ENCODE measurements at places on chromosomes 5 and 9.

DNA sequence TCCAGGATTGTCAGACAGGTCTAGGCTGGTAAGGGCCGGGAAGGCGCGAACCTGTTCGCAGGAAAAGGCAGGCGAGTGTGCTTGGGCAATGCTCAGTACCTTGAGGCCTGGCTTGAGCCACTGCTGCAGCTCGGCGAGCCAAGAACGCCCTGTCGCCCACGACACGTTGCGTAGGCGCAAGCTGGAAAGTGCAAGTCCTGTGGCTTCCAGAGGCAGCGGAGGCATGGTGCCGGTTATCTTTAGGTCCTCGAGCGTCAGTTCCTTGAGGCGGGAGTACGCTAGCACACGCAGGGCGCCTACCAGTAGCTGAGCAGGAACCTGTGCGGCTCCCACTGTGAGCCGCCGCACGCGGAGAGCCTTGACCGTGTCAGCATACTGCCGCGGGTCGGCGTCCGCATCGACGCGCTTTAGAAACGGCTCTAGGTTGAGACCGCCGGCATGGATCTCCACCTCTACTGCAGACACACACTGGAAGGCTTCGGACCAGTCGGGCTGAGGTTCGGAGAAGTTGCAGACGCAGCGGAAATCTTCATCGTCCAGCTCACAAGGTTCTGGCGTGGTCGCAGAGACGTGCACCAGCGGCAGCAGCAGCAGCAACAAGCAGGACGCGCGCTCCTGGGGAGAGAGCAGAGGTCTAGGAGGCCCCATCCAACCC lies 482 bp downstream of the CD14 start:
- peak; percentile 85 for DNase-seq

DNA sequence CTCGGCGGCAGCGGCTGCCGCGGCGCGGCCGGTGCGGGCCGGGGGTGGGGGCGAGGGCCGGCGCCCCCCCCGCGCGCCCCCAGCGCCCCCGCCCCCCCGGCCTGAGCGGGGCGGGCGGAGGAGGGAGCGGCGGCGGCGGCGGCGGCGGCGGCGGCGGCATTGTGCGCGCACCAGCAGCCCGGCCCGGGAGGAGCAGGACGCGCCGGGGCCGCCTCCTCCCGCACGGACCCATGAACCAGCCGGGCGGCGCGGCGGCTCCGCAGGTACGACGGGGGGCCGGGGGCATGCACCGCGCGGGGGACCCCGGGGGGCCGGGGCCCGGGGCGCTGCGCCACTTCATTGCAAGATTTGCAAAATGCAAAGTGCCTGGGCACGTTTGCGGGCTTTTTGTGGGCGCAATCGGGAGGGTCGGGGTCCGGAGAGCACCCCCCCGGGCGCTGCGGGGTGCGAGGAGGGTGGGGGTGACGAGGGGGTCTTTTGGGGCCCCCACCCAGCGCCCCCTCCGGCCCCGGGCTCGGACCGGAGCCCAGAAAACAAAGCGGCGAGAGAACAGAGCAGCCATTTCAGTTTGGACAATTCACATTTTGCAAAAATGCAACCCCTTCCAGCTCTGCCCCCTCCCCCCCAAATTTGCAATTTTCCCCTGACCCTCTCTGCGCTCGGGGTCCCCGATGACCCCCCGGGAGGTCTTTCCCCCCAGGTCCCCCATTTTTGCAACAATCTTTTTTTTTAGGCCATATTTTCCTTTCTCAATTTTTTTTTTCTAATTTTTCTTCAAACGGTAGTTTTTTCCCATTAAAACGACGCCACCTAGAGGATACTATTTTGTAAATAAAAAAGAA lies at the start of gene ZNF618:
Gene ZNF618 (plus strand): TSS at position 159 of the 842 bp plus-strand sequence. CDS start 72 bp downstream, at position 231.
- peak; percentile 48 for DNase-seq

GRCh38 chr5:59326596-59326995 lies 566.9 kb downstream of the PDE4D start:
- no peak for DNase-seq

- no peak for DNase-seq
These were observed 9.7 kb upstream of the ANKDD1B start for GRCh38 chr5:75601567-75601966.

GRCh38 chr9:36118706-36119105 lies 17.8 kb upstream of the GLIPR2 start:
- DNase-seq = no peak

- no peak for DNase-seq
These were observed 268.4 kb downstream of the FAM170A start for GRCh38 chr5:119897537-119898370.

DNA sequence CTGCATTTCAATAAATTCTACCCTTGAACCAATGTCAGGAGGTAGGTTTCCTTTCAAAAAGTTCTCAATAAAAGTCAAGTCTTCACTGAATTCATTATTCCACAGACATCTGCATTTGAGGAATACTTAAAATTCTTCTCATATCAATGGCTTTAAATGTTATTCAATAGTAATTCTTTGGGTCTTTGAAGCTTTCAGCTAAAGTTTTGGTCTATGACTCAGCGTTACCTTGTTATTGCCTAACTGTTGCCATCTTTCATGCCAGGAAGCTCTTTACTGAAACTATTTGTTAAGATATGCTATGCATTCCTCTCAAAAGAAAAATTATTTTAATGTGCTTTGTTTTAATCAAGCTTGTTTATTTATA lies 170.5 kb downstream of the NNT start:
- no peak for DNase-seq

DNA sequence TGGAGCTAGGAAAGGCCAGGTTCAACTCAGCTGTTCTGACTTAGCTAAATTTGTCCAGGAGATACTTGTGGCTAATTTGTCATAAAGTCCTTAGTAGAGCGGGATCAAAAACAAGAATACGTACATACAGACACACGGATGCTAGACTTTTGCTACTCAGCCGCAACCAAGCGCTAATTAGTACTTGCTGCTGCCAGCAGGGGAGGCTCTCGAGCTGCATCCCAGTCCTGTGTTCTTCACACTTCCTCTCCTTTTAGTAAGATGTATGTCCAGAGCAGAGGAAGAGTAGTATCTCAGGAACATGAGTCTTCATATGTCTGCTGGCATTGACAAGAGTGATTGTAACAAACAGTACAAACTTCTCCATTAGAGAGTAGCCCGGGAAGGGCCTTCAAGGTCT lies 58.3 kb downstream of the CYFIP2 start:
- no peak for DNase-seq

DNA sequence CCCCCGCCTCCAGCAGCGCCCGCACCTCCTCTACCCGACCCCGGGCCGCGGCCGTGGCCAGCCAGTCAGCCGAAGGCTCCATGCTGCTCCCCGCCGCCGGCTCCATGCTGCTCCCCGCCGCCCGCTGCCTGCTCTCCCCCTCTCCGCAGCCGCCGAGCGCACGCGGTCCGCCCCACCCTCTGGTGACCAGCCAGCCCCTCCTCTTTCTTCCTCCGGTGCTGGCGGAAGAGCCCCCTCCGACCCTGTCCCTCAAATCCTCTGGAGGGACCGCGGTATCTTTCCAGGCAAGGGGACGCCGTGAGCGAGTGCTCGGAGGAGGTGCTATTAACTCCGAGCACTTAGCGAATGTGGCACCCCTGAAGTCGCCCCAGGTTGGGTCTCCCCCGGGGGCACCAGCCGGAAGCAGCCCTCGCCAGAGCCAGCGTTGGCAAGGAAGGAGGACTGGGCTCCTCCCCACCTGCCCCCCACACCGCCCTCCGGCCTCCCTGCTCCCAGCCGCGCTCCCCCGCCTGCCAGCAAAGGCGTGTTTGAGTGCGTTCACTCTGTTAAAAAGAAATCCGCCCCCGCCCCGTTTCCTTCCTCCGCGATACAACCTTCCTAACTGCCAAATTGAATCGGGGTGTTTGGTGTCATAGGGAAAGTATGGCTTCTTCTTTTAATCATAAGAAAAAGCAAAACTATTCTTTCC lies 19.3 kb downstream of the CDKN2A start:
- peak; percentile 61 for DNase-seq

DNA sequence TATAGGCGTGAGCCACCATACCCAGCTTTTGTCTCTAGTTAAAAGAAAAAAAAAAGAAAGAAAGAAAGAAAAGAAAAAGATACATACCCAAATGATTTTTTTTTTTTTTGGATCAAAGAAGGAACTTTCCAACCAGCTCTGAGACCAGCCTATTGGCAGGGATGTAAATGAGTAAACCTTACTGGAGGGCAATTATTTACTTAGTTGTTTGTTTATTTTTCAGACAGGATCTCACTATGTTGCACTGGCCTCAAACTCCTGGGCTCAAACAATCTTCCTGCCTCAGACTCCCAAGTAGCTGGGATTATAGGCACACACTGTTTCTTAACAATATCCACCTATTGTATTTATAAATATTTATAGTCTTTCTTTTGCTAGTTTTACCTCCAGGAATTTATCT lies 10.9 kb upstream of the SPOUT1 start:
- no peak for DNase-seq

DNA sequence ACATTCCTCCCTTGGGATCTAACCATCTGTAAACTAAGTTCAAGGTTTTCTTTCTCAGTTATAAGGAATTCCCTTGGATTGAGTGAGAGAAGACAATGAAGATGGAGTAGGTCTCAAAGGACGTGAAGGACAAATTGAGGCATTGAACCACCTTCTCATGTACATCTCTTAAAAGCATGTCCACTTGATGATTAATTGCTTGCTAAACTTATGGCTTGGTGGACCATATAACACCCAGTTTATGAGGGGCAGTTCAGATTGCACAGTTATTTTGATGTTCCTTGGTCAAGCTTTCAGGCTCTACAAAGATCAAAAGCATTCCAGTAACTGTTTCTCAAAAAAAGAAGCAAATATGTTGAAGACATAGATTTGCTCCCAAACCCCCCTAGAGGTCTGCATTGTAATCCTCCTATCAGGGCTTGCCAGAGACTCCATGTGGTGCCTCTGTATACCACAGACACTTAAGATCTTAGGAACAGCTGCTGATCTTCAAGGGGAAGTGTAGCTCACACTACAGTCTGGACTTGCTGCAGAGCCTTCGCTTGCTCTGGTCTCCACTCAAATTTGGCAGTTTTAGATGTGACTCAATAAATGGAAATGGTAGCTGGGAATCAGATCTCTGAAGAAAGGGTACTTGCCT lies 56.9 kb upstream of the ALDH1A1 start:
- no peak for DNase-seq
